ENCODE measurements at places on chromosomes 1 and 21.

DNA sequence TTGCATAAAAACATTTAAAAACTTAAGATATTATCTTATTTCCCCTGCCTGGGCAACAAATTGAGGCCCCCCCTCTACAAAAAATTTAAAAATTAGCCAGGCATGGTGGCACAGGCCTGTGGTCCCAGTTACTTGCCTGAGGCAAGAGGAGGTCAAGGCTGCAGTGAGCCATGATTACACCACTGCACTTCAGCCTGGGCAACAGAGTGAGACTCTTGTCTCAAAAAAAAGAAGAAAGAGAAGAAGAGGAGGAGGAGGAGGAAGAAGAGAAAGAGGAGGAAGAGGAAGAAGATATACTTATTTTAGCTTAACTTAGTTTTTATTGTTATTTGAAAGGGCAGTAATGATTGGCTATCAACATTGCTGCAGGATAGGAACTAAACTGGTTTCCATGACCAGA lies 73.8 kb upstream of the IPO9 start:
- no peak for DNase-seq

GRCh38 chr1:52424813-52425212 lies 20.4 kb downstream of the PRPF38A start:
- no peak for DNase-seq

GRCh38 chr21:37828991-37829390 lies 87.3 kb downstream of the KCNJ6 start:
- DNase-seq: no peak

- no peak for DNase-seq
These were observed 651.4 kb downstream of the ADGRL2 start for GRCh38 chr1:82452096-82452495.

DNA sequence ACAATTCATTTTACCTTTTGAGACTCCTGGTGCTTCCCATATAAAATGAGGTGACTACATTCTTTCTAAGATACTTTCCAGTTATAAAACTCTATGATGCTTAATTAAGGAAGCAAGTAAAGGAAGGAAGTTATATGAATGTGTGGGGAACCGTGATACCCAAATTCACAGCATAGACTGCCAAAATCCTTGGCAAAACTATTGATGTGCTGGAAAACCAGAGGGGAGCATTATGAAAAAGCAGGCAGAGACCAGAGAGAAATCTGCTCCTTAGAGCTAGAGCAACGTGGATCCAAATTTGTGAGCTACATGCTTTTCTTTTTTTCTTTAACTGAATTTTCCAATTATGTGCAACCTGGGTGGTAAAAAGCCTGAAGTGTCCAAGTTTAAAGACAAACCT lies 201.4 kb upstream of the USP25 start:
- DNase-seq: no peak
